ENCODE measurements at places on chromosomes 16 and 17. TPM values are rescaled to one million over a fixed set of nuclear protein-coding genes. Genes with fewer than 3 reads are reported as not detected.

DNA sequence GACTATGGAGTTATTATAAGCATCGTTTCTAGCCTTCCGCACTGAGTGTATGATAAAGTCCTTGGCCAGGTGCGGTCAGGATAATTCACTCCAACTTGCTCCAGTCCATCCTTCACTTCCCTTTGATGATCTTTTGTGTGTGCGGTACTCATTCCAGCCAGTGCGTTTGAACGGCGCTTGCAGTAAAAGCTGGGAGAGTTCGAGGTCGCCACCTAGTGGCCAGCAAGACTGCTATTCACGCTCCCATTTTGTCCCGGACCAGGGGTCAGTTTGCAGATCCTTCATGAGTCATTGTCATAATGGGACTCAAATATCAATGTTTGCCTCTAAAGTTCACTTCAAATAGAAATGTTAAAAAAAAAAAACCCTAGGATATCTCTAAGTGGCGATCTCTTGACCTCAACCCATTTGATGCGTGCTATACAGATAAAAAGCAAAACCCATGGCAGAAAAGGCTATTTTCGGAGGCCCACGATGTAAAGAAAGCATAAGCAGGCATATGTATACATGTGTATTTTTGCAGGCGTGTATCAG is 417.1 kb downstream of the TMEM114 start:
- peak; percentile 1 for DNase-seq

The ERI2 gene
- total RNA-seq, result 22.5 TPM

GRCh38 chr16:87150262-87150661 is 166.9 kb downstream of the C16orf95 start:
- DNase-seq, result no peak

GRCh38 chr16:23836404-23837311 is 875 bp downstream of the PRKCB start:
- DNase-seq, result no peak

DNA sequence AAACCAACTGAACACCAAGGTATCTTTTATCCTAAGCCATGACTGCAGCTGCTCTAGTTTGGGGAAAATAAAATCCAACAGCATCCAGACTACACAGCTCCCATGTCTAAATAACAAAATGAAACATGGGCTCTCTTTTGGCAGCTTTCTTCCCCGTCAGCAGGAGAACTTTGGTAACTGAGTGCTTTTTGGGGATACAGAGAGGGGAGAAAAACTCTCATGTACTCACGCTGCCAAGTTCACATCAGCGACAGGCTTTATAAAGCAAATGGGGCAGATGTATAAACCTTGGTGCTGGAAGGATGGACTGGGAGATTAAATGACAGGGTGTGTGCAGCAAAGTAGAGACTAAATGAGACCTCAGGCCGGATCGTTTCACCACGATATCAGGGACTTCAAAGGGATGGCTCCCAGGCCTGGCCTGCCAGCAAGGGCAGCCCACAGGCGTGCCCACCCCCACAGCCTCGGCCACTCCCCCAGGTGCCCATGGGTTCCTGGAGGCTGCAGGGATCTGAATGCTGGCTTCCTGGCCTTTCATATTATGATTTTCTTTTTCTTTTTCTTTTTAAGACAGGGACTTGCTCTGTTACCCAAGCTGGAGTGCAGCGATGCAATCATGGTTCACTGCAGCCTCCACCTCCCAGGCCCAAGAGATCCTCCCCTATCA is 174.6 kb downstream of the ZNF423 start:
- DNase-seq, result no peak

GRCh38 chr16:67801241-67801640 is 5.1 kb downstream of the RANBP10 start:
- no peak for DNase-seq

GRCh38 chr17:43402078-43402477 is 3.3 kb downstream of the ARL4D start:
- DNase-seq, result no peak

The VWA3A gene
- 0.04 TPM for total RNA-seq

DNA sequence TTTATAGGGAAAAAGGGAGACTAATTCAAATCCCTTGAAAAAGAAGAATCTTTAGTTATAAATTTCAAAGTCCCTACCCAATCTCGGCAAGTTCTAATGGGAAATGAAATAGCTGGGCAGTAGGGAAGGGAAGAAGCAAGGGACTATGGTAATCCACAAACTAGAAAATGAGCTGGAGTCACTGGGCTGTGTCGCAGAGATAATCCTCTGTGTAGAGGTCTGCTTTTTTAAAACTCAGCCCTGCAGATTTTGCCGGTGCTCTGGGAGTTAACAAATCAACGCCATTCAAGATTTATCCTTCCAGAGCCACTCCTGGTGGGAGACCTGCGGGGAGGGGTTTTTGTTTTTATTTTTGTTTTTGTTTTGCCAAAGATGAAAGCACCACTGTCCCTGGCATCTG is 20.8 kb downstream of the SNX11 start:
- DNase-seq, result no peak

The SLFN14 gene
- total RNA-seq, result not detected

DNA sequence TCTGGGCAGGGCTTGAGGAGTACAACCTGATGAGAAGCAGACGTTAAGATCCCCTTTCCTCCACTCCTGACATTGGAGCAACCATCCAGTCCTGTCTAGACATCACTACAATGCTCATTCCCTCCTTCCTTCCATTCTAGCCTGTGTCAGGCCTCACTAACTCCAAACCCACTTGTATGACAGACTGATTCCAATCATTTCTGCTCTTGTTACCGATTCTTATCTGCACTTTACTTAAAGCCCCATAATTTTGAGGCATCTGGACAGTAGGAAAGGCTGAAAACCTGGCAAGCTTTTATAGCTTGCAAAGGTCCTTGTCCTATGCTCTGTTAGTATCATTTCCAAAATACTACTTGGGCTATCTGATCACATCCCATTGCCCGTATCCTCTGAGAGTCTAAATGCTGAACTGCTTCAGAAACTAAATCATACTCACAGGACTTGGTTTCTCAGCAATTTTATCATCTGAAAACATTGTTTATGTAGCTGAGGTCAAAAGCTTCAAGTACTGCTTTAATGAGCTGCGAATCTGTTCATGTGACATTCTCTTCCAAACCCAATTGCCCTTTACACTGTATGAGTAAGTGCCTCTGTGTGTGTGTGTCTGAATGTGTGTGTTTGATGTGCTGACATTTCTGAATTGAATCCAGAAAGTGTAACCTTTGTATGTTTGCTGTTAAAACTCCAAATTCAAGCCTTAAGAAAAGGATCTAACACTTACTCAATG is 57.2 kb upstream of the CACNG3 start:
- no peak for DNase-seq

The ENO3 gene
- total RNA-seq, result 2.0 TPM

GRCh38 chr16:19861133-19861532 is 23.5 kb downstream of the GPRC5B start:
- DNase-seq, result no peak

GRCh38 chr17:76480632-76481031 is 13.2 kb downstream of the AANAT start:
- DNase-seq, result no peak

The JPH3 gene
- total RNA-seq, result not detected

GRCh38 chr17:72511874-72512273 is 391.1 kb downstream of the SOX9 start:
- DNase-seq, result no peak

DNA sequence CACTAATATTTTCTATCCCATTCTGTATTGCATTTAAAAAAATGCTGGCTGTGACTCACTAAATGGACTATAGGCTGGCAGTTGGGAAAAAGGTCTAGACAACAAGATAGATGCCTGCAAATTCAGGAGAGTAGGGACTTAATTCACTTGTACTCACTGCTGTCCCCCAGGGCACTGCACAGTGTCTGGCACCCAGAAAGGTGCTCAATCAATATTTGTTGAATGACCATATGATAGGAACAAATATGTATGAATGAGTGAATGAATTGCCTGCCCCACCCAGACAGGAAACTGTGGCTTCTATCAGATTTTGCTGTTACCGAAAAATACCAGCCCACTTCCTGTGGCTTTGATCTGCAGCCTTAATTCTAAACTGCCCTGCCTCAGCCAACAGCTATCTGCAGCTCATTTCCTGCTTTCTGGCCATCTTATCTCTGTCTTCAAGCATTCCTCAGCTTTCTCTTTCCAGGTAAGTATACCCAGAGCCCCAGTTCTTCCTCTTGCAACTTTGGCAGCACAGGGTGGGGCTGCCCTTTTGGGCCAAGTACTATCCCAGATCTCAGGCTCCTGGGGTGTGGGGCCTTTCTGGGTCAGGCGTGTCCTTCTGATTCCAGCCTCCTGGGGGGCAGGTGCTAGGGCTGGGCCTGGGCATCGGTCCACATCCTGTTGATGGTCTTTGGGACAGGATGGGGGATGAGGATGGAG is 15.3 kb upstream of the TNS4 start:
- peak; percentile 84 for DNase-seq

DNA sequence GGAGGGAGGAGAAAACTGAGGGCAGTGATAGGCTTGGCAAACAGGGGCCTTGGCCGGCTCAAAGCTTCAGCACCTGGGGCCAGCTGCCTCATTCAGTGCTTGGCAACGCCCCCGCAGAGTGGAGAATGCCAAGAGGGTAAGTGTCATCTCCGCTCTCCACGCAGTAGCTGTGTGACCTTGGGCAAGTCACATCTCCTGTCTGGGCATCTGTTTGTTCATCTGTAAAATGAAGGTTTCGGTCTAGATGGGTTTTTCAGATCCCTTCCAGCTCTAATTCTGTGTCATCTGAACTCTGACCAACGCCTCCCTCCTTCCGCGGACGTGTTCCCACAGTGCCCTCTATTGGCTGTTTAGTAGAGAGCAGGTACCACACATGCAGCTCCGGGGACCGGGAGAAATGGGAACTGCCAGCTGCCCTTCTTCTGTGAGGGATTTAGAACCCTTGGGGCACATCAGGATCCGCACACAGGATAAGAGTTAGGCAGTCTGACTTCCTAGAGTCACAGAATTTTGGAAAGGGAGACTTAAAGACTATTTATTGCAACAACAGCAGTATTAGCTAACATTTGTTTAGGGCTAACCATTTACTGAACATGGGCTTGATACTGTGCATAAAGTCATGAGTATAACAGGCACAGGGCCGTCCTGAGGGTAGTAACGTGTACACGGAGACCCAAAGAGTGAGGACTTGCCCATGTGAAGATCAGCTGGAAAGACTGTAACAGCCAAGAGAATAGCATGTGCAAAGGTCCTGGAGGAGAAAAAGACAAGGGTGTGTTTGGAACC is 26.8 kb downstream of the GP2 start:
- peak; percentile 4 for DNase-seq

The CETP gene
- not detected for total RNA-seq

The TMEM114 gene
- total RNA-seq, result not detected

The KRTAP2-3 gene
- 1.8 TPM for total RNA-seq

GRCh38 chr17:36482611-36483504 is 3.6 kb upstream of the ZNHIT3 start:
- peak; percentile 35 for DNase-seq

DNA sequence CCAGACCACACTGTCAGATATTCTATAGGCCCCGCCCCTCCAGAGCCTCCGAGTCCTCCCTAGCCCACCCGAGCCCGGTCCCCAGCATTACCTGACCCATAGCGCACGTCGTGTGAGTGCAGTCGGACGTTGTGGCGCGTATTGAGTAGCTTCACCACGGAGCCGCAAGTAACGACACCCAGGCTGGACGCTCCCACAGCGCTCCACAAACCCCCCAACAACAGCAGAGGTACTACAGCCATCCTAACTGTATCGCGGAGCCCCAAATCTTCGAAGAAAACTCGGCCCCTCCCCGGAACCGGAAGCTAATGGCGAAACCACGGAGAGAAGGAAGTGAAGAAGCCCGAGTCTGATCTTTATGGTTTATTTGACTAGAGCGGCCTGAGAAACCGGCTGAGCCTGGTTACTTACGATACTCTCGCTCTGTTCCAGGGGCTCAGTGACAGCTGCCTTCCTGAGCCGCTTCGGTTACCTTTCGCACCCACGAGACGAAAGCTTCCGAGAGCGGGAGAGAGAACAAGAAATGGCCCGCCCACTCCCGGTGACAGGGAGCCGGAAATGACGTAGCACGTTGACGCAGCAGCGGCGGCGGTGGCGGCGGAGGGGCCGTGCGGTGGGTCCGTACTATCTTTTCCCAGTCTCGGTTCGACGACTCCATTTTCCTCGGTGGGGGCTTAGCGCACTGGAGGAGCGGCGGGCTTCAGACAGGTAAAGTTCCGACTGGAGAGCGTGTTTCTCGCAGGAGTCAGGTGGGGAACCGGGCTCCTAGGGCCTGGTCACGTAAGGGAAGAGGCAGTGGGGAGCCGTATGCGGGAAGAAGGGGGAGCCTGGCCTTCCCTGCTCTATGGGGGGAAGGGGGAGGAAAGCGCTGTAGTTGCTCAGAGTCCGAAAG is at the start of the genes SDF2 and SUPT6H:
Gene SDF2 (minus strand): TSS at position 272 of the 892 bp plus-strand sequence. CDS start 30 bp downstream, at position 242.
Gene SUPT6H (plus strand): TSS at position 571 of the 892 bp plus-strand sequence. CDS start 11,197 bp downstream, outside the sequence.
- DNase-seq, result peak; percentile 71

GRCh38 chr16:3118204-3118790 is 5.9 kb downstream of the ZNF205 start:
- DNase-seq, result no peak

- no peak for DNase-seq
Observed at GRCh38 chr17:79854080-79855060, 15.1 kb upstream of the CBX4 start.

- no peak for DNase-seq
Observed at GRCh38 chr17:43845766-43846165, 1.2 kb upstream of the CD300LG start.

The BAIAP3 gene
- 0.27 TPM for total RNA-seq

GRCh38 chr17:76013377-76013932 is 12.8 kb downstream of the CDK3 start:
- no peak for DNase-seq

DNA sequence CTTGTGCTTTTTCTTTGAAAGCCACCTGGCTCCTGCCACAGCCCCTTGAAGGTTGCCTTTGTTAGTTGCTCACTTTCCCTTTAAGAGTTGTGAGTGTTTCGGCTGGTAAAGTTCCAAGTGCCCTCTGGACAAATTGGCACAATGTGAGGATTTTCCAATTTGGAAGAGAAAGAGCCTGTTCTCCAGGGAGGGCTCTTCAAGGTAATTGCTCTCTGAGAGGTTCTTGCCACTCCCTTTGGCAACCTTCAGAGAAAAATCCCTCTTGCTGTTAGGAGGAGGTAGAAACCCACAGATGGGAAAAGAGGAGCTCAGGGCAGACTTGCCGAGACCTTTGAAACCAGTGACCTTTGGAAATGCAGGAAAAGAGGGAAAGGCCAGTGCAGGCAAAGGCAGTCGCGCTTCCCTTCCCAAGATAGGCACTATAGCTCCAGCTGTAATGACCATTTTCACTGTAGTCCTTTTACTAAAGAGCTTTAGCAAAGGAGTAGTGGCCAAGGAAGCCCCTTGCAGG is 49.0 kb upstream of the AKAP1 start:
- no peak for DNase-seq

DNA sequence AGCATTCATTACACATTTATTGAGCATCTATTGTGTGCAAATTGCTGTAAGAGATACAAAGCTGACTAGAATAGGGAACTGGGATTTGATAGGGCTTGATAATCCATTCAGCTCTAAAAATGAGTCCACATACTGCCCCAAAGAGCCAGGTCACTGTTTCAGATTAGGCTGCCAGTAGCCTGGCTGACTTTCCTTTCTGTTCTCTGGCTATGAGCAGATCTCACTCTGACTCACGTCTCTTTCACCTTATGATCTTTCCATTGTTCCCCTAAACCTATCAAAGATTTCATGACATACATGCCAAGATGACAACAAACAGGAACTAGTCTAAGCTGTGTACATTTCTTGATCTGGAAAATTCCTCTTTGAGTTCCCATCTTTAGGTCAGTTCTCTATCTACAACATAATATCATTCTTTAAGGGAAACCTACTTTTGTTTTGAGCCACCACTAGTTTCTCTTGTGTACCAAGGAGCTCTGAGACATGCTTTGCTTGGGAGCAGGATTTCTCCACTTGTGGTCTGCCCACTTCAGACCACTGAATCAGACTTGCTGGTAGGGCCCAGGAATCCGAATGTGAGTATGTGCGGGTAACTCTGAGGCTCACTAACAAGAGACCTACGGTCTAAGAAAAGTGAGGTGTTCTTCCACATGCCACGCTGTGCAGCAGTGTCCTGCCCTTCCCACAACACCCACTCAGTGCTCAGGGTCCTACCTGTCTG is 40.9 kb upstream of the ICAM2 start:
- peak; percentile 62 for DNase-seq

Measured in foreskin keratinocyte (primary cell).